ENCODE measurements at places on chromosomes 6 and 20. TPM values are rescaled to one million over a fixed set of nuclear protein-coding genes. Genes with fewer than 3 reads are reported as not detected.

The MYB gene
- polyA plus RNA-seq: not detected

The CDK19 gene
- 3.8 TPM for polyA plus RNA-seq

The SPATA25 gene
- polyA plus RNA-seq: not detected

The HAO1 gene
- not detected for polyA plus RNA-seq

The GABRR1 gene
- polyA plus RNA-seq: not detected

The TGM2 gene
- polyA plus RNA-seq: 18.4 TPM

The PCIF1 gene
- 5.4 TPM for polyA plus RNA-seq

GRCh38 chr6:45721665-45722064 lies 294.0 kb downstream of the CLIC5 start:
- peaks cover 11% of the 10 kb centered on the region for H3K4me1 ChIP-seq
- no peaks in the 10 kb centered on the region for H3K27me3 ChIP-seq
- H3K27ac ChIP-seq: no peak overlapping the region
- no peak overlapping the region for H3K4me3 ChIP-seq

DNA sequence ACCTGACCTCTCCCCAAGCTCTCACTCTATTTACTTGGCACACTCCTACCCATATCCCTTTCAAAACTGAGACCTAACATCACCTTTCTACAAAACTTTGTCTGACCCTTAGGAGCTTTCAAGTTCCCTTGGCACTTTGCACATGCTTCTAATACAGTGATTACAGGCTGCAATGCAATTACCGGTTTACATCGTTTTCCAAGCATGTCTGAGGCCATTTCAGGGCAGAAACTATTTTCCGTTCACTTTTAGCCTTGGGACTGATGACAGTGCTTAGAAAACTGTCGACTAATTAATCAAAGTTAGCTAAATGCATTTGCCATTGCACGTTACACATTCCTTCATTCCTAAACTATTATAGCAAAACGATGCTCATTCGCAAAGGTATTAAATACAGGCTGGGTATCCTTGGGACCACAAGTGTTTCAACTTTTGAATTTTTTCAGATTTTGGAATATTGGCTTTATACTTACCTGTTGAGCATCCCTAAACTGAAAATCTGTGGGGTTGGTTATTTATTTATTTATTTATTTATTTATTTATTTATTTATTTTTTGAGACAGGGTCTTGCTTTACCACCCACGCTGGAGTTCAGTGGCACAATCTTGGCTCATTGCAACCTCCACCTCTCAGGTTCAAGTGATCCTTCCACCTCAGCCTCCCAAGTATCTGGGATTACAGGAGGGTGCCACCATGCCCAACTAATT lies 3.3 kb downstream of the RARS2 start:
- H3K27me3 ChIP-seq: no peaks in the 10 kb centered on the region
- no peak overlapping the region for H3K4me3 ChIP-seq
- peaks cover 10% of the 10 kb centered on the region for H3K4me1 ChIP-seq
- H3K36me3 ChIP-seq: peaks cover 4% of the 10 kb centered on the region
- no peak for DNase-seq

GRCh38 chr6:25263657-25264056 lies 15.5 kb upstream of the CARMIL1 start:
- H3K27me3 ChIP-seq: no peaks in the 10 kb centered on the region
- H3K36me3 ChIP-seq: no peaks in the 10 kb centered on the region
- no peak for DNase-seq
- peaks cover 5% of the 10 kb centered on the region for H3K4me1 ChIP-seq

DNA sequence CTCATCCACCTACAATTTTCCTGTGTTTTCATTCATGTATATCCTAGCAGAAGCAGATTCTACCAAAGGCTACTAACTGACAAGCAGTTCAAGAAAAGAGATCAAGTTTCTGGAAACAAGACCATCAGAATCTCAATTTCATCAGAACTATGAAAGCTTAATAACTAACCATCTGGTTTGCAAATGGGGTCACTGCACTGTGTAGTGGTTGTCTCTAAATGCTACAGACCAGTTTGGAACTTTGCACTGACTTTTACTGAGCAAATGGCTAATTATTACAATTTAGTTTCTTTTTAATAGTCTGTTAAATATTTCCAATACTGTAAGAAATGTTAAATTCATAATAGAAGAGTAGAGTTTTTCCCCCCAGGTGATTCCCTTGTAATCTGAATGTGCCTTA lies 64.5 kb downstream of the REPS1 start:
- H3K4me3 ChIP-seq: no peak overlapping the region
- no peak overlapping the region for H3K27ac ChIP-seq
- DNase-seq: no peak
- no peaks in the 10 kb centered on the region for H3K27me3 ChIP-seq
- peaks cover 7% of the 10 kb centered on the region for H3K36me3 ChIP-seq

DNA sequence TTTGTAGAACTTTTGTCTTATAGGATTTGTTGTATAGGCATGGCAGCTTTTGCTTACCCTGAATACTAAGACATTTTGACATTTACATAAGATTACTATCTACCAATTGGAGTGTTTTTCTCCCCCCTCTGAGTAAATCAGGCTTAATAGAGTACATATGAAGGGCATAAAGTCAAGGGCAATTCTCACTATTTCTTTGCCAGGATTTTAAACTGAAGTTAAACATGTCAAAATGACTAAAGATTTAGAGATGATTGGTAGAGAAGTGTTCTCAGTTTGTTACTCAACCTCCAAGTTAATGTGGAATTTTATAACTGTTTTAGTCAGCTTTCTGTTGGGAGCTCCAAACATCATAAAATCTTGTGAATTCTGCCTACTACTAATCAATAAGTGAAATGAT lies 157.8 kb downstream of the CDKAL1 start:
- H3K27ac ChIP-seq: no peak overlapping the region
- DNase-seq: no peak
- H3K27me3 ChIP-seq: no peaks in the 10 kb centered on the region
- H3K4me1 ChIP-seq: peaks cover 8% of the 10 kb centered on the region
- H3K4me3 ChIP-seq: no peak overlapping the region
- H3K36me3 ChIP-seq: no peaks in the 10 kb centered on the region

GRCh38 chr6:162387718-162388382 lies 339.7 kb downstream of the PRKN start:
- H3K36me3 ChIP-seq: no peaks in the 10 kb centered on the region
- H3K27ac ChIP-seq: no peak overlapping the region
- no peaks in the 10 kb centered on the region for H3K27me3 ChIP-seq
- no peak for DNase-seq

DNA sequence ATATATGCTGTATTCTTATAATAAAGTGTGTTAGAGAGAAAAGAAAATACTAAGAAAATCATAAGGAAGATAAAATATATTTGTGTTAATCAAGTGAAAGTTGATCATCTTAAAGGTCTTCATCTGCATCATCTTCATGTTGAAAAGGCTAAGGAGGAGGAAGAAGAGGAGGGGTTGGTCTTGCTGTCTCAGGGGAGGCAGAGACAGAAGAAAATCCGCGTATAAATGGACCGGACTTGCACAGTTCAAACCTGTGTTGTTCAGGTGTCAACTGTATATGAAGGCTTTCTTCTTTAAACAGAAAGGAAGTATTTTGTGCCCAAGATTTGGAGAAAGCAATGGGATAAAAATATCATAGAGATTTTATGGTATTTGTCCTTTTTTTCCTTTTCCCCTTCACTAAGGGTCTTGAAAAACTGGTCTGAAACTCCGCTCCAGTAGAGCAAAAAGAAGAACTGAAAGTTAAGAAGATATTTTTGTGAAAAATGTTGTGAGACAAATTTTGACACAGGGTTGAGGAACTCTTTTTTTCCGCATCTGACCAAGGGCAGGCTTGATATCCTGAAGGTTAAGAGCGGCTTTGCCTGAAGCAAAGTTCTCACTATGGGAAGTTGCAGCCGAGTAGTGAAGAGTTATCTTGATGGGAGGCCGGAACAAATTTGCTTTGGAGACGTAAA lies 350.7 kb downstream of the LAMA2 start:
- H3K36me3 ChIP-seq: no peaks in the 10 kb centered on the region
- H3K27ac ChIP-seq: no peak overlapping the region
- no peak overlapping the region for H3K4me3 ChIP-seq
- H3K27me3 ChIP-seq: no peaks in the 10 kb centered on the region

- DNase-seq: no peak
- no peaks in the 10 kb centered on the region for H3K27me3 ChIP-seq
- peaks cover 12% of the 10 kb centered on the region for H3K4me1 ChIP-seq
- H3K27ac ChIP-seq: no peak overlapping the region
Observed at GRCh38 chr6:158717341-158718330, 67.8 kb downstream of the SYTL3 start.

All from keratinocyte (primary cell).